ENCODE measurements at places on chromosomes 4 and X. TPM values are rescaled to one million over a fixed set of nuclear protein-coding genes. Genes with fewer than 3 reads are reported as not detected.

GRCh38 chrX:119218198-119218597 is 17.9 kb upstream of the PGRMC1 start:
- no peak for DNase-seq
- no peaks in the 10 kb centered on the region for H3K27me3 ChIP-seq
- no peaks in the 10 kb centered on the region for H3K36me3 ChIP-seq
- no peak overlapping the region for H3K4me3 ChIP-seq

GRCh38 chrX:68415316-68415715 is 18.0 kb downstream of the OPHN1 start:
- no peaks in the 10 kb centered on the region for H3K36me3 ChIP-seq
- no peak overlapping the region for H3K4me3 ChIP-seq
- no peaks in the 10 kb centered on the region for H3K4me1 ChIP-seq
- DNase-seq, result no peak

GRCh38 chr4:112882286-112882685 is 167.2 kb upstream of the ANK2 start:
- H3K27ac ChIP-seq, result no peak overlapping the region
- H3K36me3 ChIP-seq, result no peaks in the 10 kb centered on the region
- no peak for DNase-seq
- no peaks in the 10 kb centered on the region for H3K4me1 ChIP-seq
- no peak overlapping the region for H3K4me3 ChIP-seq

Gene RBM46
- total RNA-seq, result not detected

Gene DDX53
- total RNA-seq, result not detected

DNA sequence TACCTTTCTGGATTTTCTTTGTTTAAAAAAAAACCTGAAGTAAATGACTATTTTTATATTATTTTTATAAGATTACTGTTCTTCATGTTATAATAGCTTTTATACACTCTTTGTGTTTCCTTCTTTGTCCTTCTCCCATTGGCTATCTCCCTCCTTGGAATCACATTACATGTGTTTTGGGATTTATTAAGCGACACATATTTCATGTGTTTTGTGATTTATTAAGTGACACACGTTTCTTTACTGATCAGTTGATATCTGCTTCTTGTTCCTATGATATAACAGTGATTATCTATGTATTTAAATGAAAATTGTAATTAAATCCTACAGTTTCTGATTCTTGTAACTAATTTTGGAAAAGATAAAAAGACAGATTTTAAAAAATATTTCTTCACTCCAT is 817.3 kb upstream of the AGA start:
- no peaks in the 10 kb centered on the region for H3K36me3 ChIP-seq
- DNase-seq, result no peak
- H3K4me3 ChIP-seq, result no peak overlapping the region
- no peak overlapping the region for H3K27ac ChIP-seq
- no peaks in the 10 kb centered on the region for H3K4me1 ChIP-seq
- H3K27me3 ChIP-seq, result no peaks in the 10 kb centered on the region

- H3K4me1 ChIP-seq, result peaks cover 2% of the 10 kb centered on the region
- H3K4me3 ChIP-seq, result no peak overlapping the region
- no peaks in the 10 kb centered on the region for H3K27me3 ChIP-seq
- H3K36me3 ChIP-seq, result no peaks in the 10 kb centered on the region
Measured at GRCh38 chr4:113708250-113708649, 53.3 kb downstream of the CAMK2D start.

Gene ZNF732
- not detected for total RNA-seq

DNA sequence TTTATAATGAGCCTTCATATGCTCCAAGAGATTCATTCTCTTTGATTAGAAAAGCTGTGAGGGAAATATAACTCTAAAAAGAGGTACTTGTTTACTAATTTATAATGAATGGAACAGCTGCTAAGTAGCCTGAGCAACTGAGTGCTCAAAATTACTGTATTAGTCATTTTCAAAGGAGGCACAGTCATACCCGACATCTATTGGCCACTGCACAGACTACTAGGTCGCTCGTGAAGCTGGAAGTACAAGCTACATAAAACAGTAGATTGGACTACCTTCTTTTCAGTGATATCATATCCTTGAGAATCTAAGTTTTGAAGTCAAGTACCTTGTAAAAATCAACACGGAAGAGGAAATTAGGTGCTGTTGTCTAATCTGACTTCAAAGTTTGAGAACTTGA is 52.0 kb upstream of the GLRB start:
- H3K36me3 ChIP-seq, result no peaks in the 10 kb centered on the region
- no peaks in the 10 kb centered on the region for H3K4me1 ChIP-seq
- no peak overlapping the region for H3K4me3 ChIP-seq
- H3K27me3 ChIP-seq, result no peaks in the 10 kb centered on the region

Gene DIPK2B
- 0.61 TPM for total RNA-seq

Gene SRD5A3
- total RNA-seq, result 18.2 TPM

- no peaks in the 10 kb centered on the region for H3K4me1 ChIP-seq
- H3K4me3 ChIP-seq, result no peak overlapping the region
- no peaks in the 10 kb centered on the region for H3K36me3 ChIP-seq
- DNase-seq, result no peak
Measured at GRCh38 chrX:118594697-118595420, 99.2 kb downstream of the DOCK11 start.

Gene TDO2
- 693 TPM for total RNA-seq

DNA sequence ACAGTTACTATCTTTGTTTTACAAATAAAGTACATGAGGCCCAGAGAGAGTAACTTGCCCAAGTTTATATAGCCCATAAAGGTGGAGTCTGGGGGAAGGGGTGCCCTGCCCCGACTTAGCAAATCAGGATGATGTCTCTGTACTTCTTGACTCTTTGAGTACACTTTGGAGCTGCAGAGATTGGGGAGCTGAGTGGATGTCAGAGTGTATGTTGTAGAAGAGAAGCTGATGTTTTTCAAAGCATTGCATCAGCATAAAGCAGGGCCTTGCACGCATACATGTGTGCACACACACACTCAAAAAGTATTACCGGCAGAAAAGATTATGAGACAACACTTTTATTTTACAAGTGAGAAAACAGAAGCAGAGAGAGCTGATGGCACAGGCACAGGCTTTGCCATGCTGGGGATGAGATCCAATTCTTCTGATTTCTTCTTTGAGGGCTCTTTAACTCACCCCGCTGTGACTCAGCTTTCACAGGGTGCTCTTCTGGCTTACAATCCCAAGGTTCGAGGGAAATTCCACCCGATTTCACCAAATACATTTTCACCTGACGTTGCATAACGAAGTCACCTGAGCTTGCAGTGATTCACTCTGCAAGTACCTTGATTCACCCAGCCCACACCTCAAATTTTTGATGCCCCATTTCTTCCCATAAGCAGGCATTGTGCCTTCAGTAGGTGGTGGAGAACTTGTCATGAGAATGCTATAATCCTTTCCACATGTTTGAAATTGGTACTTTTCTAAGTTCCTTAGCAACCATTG is 292.8 kb upstream of the BOD1L1 start:
- H3K36me3 ChIP-seq, result no peaks in the 10 kb centered on the region
- no peak for DNase-seq
- no peaks in the 10 kb centered on the region for H3K27me3 ChIP-seq
- no peak overlapping the region for H3K27ac ChIP-seq
- no peak overlapping the region for H3K4me3 ChIP-seq

DNA sequence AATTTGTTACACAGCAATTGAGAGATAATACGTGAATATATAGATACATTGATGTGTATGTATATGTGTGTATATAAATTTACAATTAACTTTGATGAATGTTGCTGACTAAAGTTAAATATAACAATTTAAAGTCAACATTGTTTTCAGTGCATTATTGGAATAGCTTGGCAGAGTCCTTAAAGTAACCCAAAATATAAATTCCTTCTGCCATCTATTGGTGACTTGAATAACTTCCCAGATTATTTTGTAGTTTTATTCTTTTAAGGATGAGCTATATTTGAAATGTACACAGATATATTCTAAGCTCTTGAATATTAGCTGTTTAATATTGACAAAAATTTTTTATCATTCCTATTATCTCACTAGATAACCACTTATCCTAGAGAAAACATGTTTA is 298.2 kb upstream of the FSTL5 start:
- H3K4me1 ChIP-seq, result no peaks in the 10 kb centered on the region
- no peak overlapping the region for H3K27ac ChIP-seq
- no peaks in the 10 kb centered on the region for H3K27me3 ChIP-seq

DNA sequence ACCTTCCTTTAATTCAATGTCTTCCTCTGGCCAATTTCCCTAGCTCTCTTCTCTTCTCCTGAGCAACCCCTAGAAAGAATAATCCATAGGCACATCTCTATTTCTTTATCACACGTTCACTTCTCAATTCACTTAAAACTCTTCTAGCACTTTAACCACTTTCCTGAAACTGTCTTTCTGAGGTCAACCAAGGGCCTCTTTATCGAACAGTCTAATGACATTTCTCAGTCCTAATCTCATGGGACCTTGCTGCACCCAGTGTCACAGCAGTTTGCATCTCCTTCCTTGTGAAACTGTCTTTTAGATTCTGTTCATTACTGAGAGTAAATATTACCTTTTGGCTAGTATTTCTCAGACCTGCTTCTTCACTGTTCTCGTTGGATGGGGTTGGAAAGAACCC is 285.3 kb upstream of the RASGEF1B start:
- H3K36me3 ChIP-seq, result no peaks in the 10 kb centered on the region
- H3K4me1 ChIP-seq, result no peaks in the 10 kb centered on the region
- H3K27ac ChIP-seq, result no peak overlapping the region

Gene PPEF2
- total RNA-seq, result not detected

Gene MAPK10
- total RNA-seq, result 3.6 TPM

Gene TMEM144
- 2.6 TPM for total RNA-seq

Data from liver (tissue), 10 donors.